ENCODE measurements at places on chromosomes 1 and 21.

DNA sequence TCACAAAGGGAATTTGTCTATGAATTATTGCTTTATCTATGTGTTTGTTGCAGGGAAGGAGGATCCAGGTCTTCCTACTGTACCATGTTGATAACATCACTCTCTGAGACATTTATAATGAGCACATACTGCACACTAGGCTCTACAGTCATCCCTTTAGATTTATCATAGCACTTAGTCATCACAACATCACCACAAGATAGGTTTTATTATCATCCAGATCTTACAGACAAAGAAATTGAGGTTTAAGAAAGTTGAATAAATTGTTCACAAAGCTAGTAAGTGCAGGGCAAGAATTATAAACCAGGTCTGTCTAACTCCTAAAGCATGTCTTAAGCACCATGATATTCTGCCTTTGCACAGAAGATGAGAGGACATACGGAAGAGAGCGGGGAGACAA lies 121.1 kb upstream of the ST6GALNAC5 start:
- DNase-seq: no peak

DNA sequence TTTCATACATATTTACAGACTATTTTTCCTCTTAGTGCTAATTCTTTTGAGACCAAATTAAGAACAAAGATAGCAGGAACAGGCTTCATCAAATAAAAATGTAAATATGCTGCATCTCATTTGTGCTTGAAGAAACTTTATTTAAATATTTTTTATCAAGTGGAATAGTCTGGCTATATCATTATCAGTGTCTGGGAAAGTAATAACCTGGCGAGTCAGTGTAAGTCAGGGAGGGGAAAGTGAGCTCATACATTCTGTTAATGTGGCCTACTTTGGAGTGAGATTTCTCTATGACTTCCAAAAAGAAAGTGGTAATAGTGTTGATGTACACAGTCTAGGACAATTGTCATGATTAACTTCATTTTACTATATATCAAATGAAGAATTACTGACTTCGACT lies 1045.1 kb downstream of the ADGRL2 start:
- no peak for DNase-seq

DNA sequence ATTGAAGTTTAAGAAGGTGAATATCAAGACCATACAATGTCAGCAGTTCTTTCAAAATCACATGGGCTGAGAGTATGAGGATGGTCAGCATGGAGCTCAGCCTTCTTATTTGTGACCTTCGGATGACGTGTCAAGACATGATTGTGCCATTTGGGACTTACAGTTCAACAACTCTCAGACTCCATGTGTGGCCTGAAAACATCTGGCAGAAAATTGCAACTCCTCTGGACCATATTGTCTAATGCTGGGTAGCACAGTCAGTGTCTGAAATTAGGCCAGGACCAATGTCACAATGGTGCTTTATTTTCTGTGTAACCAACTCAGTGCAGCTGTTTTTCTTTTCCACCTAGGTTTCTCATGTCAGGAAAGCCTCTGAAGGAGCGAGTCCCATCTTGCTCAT lies 483.5 kb upstream of the PKN2 start:
- no peak for DNase-seq

- no peak for DNase-seq
These were observed 16.7 kb downstream of the DISC1 start for GRCh38 chr1:231643071-231643934.

GRCh38 chr1:213393860-213394259 lies 342.8 kb downstream of the RPS6KC1 start:
- DNase-seq: no peak

- no peak for DNase-seq
These were observed 99.2 kb downstream of the PSMG1 start for GRCh38 chr21:39084073-39084472.

GRCh38 chr21:44517175-44517899 lies 22.7 kb downstream of the KRTAP10-1 start:
- DNase-seq: no peak

DNA sequence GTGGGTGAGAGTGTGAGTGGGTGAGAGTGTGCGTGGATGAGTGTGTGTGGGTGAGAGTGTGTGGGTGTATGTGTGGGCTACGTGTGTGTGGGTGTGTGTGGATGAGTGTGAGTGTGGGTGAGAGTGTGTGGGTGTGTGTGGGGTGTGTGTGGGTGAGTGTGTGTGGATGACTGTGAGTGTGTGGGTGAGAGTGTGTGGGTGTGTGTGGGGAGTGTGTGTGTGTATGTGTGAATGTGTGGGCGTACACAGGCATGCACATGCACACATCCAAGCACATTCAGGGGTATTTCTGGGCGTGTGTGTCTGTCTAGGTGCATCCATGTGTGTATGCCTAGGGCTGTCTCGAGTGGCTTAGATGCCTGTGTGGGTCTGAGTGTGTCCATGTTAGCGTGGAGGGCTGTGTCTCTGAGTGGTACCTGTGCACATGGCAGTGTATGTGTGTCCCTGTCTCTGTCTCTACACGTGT lies 14.0 kb downstream of the SDC3 start:
- no peak for DNase-seq

GRCh38 chr1:214977700-214978374 lies 104.7 kb upstream of the KCNK2 start:
- DNase-seq: no peak

DNA sequence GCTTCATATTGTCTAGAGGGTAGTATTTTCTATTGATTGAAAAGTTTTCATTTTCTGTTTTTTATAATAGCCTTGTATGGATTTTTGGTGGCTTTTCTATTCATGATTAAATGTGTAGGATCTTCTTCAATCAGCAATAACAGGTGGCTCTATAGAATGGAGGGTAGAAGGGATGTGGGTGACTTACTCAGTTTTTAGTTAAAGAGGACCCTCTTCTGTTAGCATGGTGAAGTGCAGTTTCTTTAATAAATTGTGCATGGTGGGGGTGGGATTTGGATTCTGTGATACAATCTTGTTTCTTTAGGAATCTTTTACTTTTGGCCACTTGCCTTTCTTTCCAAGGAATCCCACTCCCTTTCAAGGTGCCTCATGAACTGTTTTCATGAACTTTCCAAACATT lies 64.7 kb downstream of the SLC35A3 start:
- DNase-seq: no peak

DNA sequence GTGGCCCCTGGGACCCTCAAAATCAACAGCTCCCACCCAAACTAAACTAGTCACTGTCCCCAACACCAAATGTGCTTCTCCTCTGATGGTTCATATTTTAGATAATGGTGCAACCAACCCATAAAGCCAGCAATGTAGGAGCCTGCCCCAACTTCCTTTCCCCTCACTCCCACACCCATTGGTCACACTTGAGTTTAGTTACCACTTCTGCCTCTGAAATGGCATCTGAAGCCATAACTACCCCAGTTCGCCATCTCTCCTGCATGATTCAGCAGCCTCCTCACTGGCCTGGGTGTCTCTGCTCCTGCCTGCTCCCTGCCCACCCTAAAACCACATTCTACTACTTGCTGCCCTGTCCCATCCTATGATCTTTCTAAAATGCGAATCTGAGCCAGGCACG lies 3.4 kb upstream of the CDCP2 start:
- DNase-seq: no peak

- DNase-seq: no peak
These were observed 123.3 kb upstream of the IFFO2 start for GRCh38 chr1:19079541-19080472.

GRCh38 chr1:87575528-87575927 lies 246.8 kb downstream of the LMO4 start:
- DNase-seq: no peak

DNA sequence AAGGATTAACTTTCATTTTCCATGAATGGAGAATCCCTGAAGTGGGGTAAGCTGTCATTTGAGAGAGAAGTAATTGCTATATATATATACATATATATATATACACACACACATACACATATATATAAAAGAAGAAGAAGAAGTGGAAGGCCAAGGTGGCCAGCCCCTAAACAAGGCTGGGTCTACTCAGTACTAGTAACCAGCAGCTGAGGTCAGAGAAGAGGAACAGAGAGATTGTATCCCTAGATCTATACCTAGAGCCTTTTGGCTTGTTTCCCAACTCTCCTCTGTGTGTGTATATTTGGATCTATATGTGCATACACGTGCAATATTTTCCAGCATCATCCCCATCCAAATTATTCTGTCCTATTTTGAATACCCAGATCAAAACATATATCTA lies 5.2 kb downstream of the TNFSF4 start:
- DNase-seq: no peak

DNA sequence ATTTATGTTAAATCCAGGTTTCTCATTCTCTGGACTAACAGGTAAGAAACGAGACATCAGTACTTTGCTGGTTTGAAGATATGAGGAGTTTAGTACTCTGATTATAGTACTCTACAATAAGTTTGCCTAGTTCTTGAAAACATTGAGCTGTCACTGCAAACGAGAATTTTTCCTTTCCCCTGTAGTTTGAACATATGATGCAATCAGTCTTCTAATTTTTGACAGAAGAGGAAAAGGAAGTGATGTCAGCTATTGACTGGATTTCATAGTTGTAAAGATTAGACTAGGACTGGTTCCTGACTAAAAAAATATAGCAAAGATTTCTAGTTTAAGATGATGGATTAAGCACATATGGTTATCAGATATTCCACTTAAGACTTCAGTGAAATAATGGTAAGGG lies 461.9 kb downstream of the LRRIQ3 start:
- no peak for DNase-seq

DNA sequence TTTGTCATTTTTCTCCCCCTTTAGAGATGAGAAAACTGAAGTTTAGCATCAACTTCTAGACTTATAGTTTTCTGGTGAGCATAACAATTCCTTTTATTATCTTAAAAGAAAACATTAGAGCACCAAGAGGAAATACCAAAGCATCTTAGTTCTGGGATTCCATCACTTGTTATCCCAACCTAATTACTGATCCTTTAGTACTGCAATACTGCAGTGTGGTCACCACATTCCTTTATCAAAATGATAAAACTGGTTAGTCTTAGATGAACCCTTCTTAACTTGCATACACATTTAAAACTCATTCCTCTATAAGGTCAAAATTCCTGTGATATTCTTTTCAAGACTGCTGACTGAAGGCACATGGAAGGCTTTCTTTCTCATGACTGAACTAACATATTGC lies 23.1 kb downstream of the SOD1 start:
- no peak for DNase-seq

- DNase-seq: no peak
These were observed 329.3 kb downstream of the BARHL2 start for GRCh38 chr1:90387805-90388204.

DNA sequence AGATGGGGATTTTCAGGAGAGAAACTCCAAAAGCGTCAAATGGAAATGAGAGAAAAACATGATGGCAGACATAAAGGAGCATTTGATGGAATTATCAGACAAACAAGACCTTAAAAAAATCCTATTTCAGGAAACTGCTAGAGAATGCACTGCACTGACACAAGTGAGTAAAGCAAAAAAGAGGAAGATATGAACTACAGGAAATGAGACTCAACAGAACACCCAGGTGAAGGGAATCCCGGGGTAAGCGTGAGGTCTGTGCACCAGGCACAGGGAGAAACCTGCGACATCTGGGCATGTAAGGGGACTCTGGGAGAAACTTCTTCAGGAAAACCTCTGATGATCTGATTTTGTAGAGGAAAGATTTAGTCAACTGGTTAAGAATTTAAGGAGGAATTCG lies 2.8 kb downstream of the TARBP1 start:
- DNase-seq: no peak

DNA sequence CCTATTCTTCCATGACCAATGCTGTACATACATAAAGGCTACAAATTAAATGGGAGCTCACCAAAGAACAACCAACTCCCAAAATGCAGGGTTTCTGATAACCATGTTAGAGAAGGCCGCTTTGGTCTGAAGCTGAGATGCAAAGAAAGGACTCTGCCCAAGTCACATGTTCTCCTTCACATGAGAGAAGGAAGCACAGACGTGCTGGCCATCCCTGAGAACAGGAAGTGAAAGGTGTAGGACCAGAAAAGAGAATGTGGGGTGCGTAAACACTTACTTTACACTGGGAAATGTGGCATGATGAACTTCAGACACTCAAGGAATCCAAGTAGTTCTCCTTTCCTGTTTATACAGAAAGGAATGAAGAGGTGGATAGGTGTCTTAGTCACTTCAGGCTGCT lies 31.7 kb upstream of the TADA1 start:
- no peak for DNase-seq

GRCh38 chr1:31981972-31982371 lies 31.7 kb upstream of the KHDRBS1 start:
- DNase-seq: no peak

GRCh38 chr1:67580691-67581403 lies 104.2 kb upstream of the GADD45A start:
- DNase-seq: no peak

DNA sequence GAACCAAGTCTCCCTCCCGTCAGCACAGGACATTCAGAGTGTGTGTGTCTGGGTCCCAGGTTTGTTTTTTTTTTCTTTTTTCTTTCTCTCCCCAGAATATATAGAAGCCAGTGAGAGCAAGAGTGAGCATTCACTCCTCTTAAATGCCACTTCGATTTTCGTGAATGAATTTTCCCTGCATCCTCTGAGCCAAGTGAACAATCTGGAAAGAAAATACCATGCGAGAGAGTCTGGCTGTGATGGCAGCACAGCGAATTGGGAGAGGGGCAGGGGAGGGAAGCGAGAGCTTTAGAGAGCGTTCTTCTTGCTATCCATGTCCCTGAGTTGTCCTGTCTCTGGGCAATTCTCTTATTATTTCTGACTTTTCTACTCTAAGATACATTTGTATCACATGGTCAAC lies 76.0 kb upstream of the RAB3GAP2 start:
- DNase-seq: no peak

DNA sequence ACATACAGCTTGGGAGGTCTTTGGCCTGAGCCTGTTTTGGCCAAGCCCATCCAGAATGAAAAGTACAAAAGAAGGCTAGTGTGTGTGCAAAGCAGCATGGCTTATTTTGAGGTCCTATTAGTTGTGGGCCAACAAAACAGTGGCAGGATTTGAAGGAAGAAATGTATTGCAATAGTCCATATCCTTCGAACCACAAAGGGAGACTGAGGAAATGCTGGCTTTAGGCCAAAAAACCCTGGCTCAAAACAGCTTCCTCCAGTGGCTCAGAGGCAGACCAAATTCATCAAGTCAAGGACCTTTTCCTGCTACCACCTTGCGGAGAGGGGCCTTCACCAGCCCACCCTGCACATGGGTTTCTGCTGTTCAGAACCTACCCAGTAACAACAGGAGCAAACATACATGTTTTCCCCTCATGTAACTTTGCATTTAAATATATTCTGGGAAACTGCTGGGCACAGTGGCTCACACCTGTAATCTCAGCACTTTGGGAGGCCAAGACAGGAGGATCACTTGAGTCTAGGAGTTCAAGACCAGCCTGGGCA lies 43.3 kb downstream of the VPS26C start:
- DNase-seq: peak; percentile 51

DNA sequence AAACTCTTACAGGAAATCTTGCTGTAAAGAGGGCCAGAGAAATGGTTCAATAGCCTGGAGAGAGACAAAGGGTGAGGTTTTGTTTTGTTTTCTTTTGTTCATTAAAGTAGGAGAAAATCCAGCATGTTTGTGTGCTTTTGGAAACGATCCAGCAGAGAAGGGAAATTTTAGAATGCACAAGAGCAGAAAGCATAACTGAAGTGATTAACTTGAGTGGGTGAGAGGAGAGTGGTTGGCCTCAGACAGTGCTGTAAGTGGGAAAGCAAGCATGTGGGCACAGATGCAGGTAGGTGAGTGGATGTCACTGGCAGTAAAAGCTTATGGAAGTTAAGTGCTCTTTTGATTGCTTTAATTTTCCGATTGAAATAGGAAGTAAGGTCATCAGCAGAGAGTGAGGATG lies 50.2 kb downstream of the EEIG2 start:
- no peak for DNase-seq

GRCh38 chr1:169514566-169515270 lies 29.0 kb upstream of the SLC19A2 start:
- no peak for DNase-seq

- DNase-seq: no peak
These were observed 151.6 kb downstream of the CNIH3 start for GRCh38 chr1:224767676-224768075.

Measured in activated CD8-positive, alpha-beta memory T cell treated with anti-CD3 and anti-CD28 coated beads for 24 hours (primary cell).